ENCODE measurements at places on chromosomes 7 and 10. TPM values are rescaled to one million over a fixed set of nuclear protein-coding genes. Genes with fewer than 3 reads are reported as not detected.

DNA sequence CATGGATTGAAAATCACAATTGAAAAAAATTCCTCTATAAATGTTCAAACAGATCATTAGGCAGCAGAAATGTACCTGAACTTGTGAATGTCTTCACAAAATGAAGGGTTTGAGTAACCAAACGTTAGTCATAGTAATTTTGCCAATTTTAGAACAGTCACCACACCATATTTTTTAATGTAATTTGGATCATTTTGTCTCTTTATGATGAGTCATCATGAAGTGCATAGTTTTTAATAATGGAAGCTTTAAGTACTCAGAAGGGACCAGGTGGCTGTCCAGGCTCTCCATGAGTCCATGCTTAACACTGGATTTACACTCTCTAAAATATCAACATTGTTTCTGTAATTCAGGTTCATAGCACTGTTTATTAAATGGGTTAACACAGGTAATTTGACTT, 219.2 kb downstream of the ETV1 start:
- DNase-seq: no peak

- DNase-seq: no peak
These were observed 8.0 kb downstream of the OPN1SW start for GRCh38 chr7:128767475-128768110.

DNA sequence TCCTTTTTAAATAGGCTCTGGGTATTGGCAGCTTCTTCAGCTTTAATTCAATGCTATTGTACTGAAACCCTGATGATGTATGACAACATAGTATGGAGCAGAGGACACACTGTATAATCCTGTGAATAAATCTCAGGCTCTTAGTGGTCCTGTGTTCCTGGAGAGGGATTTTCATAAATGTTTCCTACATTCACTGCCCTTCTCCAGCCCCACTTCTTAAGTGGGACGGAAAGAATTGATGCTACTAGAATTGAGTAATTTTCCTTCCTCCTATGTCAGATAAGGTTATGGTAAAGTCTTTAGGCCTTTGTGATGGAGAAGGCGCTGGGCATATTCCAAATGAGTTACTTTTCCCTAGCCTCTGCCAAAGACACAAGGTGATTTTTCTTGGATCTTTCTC, 779.4 kb downstream of the TNS3 start:
- DNase-seq: no peak

DNA sequence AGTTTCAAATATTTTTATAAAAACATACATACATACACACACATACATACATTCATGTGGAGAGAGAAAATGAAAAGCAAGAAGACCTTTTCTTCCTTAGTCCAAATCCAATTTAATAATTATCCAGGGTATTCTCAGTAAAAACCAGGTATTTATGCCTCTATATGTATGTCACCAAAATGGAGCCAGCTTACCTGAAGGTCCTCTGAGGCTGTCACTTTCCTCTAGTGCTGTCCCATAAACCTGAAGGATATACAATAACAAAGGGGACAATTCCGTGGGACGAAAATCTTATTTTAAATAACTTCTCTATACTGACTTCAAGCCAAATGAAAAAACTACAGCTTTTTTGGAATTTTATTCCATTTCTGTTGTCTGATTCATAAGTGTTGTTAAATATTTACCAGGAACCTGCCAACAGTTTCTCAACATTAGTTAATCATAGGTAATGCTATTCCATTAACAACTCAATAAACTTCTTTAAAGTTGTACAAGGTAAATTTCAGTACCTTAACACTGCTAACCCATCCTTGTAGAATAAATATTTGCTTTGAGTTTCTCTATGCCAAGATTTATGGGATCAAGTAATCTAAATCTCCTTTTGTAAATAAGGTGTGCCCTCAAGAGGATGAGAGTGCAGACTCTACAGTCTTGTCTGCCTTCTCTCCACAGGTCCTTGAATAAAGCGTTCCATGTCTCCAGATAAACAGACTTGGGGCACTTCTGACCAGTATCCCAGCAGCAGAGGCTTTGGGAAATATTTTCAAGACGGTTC, 260.3 kb downstream of the AHR start:
- no peak for DNase-seq

Gene NXPH1
- total RNA-seq: not detected

Gene ATOH7
- total RNA-seq: not detected

Gene TMEM184A
- 142 TPM for total RNA-seq

Gene SPDYE1
- not detected for total RNA-seq
